Adrenal gland (tissue), 19 donors: ENCODE measurements at places on chromosomes 7 and 10. TPM values are rescaled to one million over a fixed set of nuclear protein-coding genes. Genes with fewer than 3 reads are reported as not detected.

- DNase-seq, result no peak
Observed at GRCh38 chr7:146636581-146636980, 520.0 kb downstream of the CNTNAP2 start.

DNA sequence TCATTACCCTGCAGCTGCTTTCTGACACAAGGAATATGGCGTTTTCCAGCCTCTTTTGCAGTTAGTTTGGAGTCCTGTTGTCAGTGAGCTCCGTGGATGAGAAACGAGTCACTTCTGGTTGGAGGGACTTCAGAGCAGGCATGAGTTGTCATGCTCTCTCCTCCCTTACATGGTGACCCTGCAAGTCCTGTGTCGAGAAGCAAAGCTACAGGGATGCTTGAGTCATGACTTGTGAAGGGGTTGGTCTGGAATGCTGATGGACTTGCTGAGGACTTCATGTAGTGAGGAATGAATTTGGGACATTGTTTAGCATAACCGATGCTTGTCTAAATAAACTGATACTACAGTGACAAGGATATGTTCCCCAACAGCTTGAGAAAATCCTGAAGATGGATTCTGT lies 108.8 kb downstream of the ADCYAP1R1 start:
- no peak for DNase-seq

DNA sequence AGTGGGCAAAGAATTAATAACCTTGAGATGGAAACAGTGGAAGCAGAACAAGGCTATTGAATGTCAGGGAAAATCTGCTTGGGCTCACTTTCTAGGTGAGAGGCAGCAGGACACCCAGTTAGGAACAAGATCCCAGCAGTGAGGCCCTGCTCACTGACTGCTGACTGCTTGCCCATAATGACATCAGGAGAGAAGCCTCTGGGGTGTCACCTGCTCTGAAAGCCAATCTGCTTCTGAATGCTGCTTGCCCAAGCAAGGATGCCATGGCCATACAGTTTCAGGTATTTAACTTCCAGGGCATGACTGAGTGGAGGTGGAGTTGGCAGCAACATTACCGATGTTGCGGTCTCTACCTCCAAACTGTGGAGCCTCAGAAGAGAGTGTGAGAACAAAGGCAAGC lies 11.7 kb upstream of the WAPL start:
- no peak for DNase-seq

DNA sequence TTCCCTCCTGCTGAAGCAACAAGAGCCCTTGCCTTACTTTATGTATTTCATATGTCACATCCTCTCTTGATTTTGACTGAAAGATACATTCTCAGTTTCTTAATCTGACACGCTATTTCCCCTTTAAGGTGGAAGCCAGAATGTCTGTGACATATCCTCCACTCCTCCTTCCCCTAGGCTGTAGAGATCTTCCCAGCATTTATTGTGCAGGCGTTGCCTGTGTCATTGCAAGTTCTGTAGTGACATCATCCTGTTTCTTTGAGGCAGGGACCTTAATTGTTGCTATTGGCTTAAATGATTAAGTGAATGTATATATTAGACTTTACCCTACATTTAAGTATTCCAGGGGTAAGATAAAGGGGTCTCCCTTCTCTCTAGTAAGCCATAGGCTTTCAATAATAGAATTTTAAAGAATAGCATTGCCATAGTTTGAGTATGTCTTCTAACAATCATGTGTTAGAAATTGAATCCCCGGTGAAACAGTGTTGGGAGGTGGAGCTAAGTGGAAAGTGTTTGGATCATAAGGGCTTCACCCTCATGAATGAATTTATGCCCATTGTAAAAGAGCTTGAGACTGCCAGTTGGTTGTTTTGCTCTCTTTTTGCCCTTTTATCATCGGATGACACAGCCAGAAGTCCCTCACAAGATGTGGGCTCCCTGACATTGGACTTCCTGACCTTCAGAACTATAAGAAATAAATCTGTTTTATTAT lies 189.5 kb upstream of the CDC14C start:
- DNase-seq, result no peak

- DNase-seq, result no peak
Observed at GRCh38 chr7:31640381-31640780, 46.6 kb upstream of the PPP1R17 start.

DNA sequence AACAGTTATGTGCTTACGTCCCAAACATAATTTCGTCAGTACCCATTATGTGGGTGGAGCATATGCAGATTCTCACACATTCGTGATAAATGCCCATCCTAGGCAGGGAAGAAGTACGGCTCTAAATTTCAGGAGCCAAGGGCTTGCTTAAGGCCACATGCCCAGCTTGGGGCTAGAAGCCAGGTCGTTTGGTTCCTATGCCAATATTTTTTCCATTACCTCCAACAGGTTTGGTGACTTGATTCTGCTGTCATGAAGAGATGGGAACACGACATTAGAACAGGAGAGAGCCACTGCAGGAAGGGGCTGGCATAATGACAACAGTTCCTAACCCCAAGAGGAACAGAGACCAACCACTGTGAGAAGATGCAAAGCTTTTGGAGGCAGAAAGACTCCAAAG lies 85.1 kb downstream of the HIPK2 start:
- DNase-seq, result no peak

GRCh38 chr7:29262191-29262917 lies 67.8 kb downstream of the CHN2 start:
- no peak for DNase-seq

The PAX4 gene
- not detected for polyA plus RNA-seq
